ENCODE measurements at places on chromosomes 7 and 10. TPM values are rescaled to one million over a fixed set of nuclear protein-coding genes. Genes with fewer than 3 reads are reported as not detected.

The NUTM2A gene
- total RNA-seq, result 0.27 TPM

The GJD4 gene
- not detected for total RNA-seq

The PRKAR2B gene
- total RNA-seq, result 53.6 TPM

- DNase-seq, result no peak
- no peaks in the 10 kb centered on the region for H3K4me1 ChIP-seq
- H3K36me3 ChIP-seq, result no peaks in the 10 kb centered on the region
These were observed 648.5 kb upstream of the NRP1 start for GRCh38 chr10:33982995-33983394.

GRCh38 chr7:9498303-9498702, 1064.9 kb downstream of the NXPH1 start:
- no peak overlapping the region for H3K27ac ChIP-seq
- no peaks in the 10 kb centered on the region for H3K4me1 ChIP-seq
- H3K4me3 ChIP-seq, result no peak overlapping the region
- no peaks in the 10 kb centered on the region for H3K36me3 ChIP-seq
- no peak for DNase-seq

GRCh38 chr10:87092861-87093631, 1.6 kb downstream of the GLUD1 start:
- peak overlapping the region; percentile 56 for H3K4me3 ChIP-seq
- peak overlapping the region; percentile 74 for H3K27ac ChIP-seq
- H3K4me1 ChIP-seq, result peaks cover 19% of the 10 kb centered on the region
- H3K27me3 ChIP-seq, result no peaks in the 10 kb centered on the region
- peak; percentile 97 for DNase-seq
- no peaks in the 10 kb centered on the region for H3K36me3 ChIP-seq

DNA sequence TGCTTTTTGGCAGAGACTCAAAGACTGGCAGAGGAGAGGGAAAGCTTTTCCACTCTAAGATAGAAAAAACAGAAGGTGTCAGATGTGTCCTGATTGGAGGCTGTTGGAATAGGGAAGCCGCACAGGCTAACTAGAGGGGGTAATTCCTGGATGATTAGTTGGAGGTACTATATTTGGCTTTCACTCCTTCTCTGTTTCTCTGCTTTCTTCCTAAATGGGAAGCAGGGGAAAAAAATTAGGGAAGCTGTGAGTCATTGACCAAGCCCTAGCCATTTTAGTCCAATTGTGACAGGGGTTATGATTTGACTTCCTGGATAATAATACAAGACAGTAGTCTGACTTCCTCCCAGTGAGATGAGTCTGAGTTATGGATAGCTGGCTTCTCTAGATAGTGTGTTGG, 475.2 kb upstream of the CELF2 start:
- H3K4me1 ChIP-seq, result peaks cover 11% of the 10 kb centered on the region
- no peaks in the 10 kb centered on the region for H3K36me3 ChIP-seq
- no peak overlapping the region for H3K4me3 ChIP-seq

DNA sequence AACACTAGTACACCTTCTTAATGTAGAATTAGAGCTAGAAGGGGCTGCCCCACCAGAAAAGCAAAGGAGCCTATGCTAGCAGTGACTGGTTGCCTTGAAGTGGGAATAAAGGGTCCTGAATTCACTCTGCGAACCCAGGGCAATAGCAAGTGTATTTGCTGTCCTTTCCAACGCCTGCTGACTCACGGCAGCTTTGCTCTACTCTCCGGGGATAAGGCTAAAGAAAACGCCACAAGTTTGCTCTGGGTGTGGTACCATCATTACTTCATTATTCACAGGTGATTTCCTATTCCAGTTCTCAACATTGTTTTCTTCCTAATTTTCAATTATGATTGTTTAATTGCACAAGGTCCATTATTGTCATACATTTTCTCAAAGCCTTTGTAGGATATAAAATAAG, 220.5 kb upstream of the AOAH start:
- peaks cover 10% of the 10 kb centered on the region for H3K4me1 ChIP-seq
- H3K27me3 ChIP-seq, result no peaks in the 10 kb centered on the region
- no peak overlapping the region for H3K27ac ChIP-seq
- no peak for DNase-seq
- no peak overlapping the region for H3K4me3 ChIP-seq
- no peaks in the 10 kb centered on the region for H3K36me3 ChIP-seq

GRCh38 chr10:106866244-106866845, 298.2 kb downstream of the SORCS1 start:
- H3K27me3 ChIP-seq, result no peaks in the 10 kb centered on the region
- H3K4me1 ChIP-seq, result no peaks in the 10 kb centered on the region
- no peaks in the 10 kb centered on the region for H3K36me3 ChIP-seq
- peak; percentile 6 for DNase-seq
- no peak overlapping the region for H3K4me3 ChIP-seq

DNA sequence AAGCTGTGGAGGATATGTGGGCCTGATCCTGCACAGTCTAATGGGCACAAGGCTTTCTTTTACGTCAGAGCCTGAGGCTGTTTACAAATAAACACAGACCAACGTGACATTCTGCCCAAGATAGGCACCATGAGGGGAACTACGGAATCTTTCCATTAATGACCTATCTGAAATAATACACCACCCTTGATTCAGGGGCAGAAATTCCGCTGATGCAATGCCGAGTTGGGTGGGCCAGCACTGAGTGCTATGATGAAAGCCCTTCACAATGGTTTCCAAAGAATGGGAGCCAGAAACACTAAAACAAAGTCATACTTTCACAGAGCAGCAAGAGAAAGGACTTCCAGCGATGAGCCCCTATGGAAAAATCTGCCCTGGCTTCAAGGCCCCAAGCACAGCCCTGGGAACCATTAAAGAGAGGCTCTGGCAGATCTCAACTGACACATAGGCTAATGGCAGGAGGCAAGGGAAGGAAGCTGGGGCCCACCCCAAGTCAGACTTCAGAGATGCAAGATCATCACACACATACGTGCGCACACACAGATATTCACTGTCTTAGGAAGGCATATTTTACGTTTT, 72.2 kb upstream of the DLX6 start:
- DNase-seq, result no peak
- no peak overlapping the region for H3K4me3 ChIP-seq
- no peaks in the 10 kb centered on the region for H3K36me3 ChIP-seq
- H3K4me1 ChIP-seq, result no peaks in the 10 kb centered on the region

GRCh38 chr10:13104697-13105096, 4.7 kb downstream of the OPTN start:
- no peaks in the 10 kb centered on the region for H3K4me1 ChIP-seq
- DNase-seq, result peak; percentile 32
- peaks cover 12% of the 10 kb centered on the region for H3K27me3 ChIP-seq
- no peak overlapping the region for H3K27ac ChIP-seq
- no peak overlapping the region for H3K4me3 ChIP-seq

All from GM23338 (cell line).